ENCODE measurements at places on chromosomes 3 and 15. TPM values are rescaled to one million over a fixed set of nuclear protein-coding genes. Genes with fewer than 3 reads are reported as not detected.
A peak's percentile ranks its signal among the peaks of the same experiment; 100 is the strongest.

- DNase-seq: no peak
These were observed 325.4 kb downstream of the FOXP1 start for GRCh38 chr3:71258116-71258515.

DNA sequence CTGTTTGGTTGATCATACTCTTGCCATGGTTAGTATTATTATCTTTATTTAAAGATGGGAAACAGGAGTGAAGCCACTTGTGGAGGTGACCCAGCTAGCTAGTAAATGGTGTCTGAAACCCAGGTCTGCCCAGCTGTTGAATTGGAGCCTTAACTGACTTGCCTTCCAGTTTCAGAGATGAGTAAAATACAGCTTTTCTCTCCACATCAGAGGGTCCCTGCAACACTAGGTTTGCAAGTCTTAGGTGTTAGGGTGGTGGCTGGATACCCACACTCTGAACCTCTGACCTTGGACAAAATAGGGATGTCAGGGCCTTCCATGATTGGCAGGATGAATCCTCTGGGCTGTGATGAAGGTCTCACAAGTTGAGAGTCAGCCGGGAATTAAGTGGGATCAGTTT is 4.1 kb downstream of the FLNB start:
- no peak for DNase-seq

- peak; percentile 87 for DNase-seq
These were observed 71.1 kb upstream of the XCR1 start for GRCh38 chr3:46098319-46098761.

- DNase-seq: no peak
These were observed 67.2 kb downstream of the IL1RAP start for GRCh38 chr3:190581041-190581541.

DNA sequence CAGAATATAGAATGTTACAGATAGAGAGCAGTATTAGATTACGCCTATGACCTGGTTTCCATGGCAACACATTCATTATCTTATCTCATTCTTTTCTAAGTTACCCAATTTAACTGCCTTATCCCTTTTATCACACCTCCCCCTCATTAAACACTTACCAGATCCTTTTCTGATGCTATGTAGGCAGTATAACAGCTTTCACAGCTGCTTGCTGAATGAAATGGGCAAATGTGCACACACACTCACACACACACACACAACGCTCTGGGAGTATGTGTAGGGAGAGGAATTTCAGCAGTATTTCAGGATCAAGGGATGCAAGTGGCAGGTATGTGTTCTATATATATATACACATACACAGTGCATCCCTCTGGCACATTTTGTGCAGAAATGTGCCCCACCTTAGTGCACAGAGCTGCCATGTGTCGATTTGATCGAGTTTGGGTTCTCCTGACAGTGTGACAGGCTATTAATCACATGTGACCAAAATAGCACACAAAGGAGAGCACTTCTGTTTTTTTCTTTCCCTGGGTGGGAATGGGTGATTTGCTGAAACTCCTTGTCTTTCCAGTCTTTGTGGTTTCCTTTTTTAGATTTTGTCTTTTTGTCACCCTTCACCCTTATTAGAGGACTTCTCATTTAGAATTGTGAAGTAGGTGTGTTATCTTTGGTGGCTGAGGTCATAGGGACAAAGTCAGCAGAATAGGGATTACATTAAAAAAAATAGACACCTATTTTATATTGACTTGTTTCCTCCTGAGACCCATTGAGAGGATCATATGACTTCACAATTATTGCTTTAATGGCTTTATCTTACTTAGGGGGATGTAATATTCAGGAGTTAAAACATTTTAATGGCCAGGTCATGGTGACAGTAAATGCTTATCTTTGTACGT is 553.7 kb downstream of the PDCD6IP start:
- DNase-seq: no peak

The ANKRD63 gene
- not detected for polyA plus RNA-seq

All from CD4-positive, CD25-positive, alpha-beta regulatory T cell (primary cell).